SJCRH30 (cell line): ENCODE measurements at places on chromosomes 16 and 17.

DNA sequence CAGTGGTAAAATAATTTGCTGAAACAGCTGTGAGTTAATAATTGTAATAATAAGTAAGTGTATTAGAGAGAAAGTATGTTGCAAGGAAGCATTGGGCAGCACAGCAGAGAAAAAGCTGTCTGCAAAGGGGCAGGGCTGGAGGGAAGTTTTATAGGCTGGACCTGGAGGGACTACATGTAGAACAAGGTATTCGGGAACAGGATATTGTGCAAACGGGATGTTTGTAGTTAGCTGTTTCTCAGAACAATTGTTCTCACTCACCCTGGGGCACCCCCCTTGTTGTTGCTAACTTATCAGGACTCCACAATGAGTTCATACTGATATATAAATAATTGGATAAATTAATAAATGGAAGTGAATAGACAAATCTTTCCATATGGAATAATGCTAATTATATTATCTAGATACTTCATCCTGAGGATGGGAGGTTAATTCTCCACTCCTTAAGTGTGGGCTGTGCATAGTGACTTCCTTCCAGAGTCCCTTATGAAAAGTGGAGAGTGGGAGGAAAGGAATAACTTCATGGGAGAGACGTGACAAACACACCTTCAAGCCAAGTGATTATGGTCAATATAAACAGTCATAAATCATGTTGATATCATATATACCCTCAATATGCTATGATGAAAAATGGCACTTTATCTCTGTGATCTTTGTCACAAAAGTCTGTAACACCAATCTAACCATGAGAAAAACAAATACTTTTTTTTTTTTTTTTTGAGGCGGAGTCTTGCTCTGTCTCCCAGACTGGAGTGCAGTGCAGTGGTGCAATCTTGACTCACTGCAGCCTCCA lies 85.4 kb downstream of the PPM1E start:
- DNase-seq = no peak

DNA sequence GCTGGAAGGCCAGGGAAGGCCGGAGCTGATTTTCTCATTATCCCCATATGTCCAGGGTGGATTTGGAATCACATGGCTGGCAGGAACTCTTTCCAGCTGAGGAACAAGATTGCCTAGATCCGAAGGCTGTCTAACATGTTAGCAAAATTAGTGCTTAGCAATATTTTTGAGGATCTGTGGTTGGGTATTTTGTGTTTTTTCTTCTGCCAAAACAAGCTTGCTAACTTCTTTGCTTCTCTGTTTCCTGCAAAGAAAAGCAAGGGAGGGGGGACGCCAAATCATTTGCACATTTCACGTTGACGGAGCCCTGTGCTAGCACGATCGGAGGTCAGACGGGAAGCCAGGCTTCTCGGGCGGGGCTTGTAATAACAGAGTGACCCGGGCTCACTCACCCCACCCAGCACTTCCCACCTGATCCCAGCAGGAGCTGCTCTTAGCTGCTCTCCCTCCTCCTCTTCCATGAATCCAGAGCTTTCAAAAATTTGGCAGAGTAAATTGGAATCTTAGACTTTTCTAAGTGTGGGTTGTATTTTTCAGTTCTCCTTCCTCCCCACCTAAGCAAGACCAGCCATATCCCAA lies 33.3 kb upstream of the FOXF1 start:
- DNase-seq = no peak

DNA sequence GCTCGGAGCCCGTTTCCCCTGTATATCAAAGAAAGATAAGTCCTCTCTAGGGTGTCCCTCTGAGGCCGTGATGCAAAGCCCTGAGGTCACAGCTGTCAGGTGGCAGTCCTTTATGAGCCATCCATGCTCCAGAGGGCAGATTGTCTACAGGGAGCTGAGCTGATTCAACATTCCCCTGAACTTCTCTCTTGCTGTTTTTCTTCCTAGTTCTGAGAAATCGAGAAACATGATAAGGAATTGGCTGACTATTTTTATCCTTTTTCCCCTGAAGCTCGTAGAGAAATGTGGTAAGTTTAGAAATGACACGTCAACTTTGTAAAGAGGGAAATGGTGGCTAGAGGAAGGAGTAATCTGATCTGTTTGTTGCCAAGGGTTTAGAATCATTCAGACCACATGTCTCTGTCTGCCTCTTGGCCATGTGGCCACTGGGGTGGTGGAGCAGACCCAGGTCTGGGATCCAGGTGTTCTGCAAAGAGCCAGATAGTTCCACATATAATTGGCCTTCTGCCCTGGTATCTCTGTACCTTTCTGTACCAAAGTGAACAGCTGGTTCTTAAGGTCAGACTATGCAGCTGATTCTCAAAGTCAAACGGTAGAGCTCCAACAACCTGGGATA lies 3.5 kb downstream of the CTNS start:
- no peak for DNase-seq

- no peak for DNase-seq
These were observed 15.8 kb downstream of the GPRC5C start for GRCh38 chr17:74447628-74448159.

DNA sequence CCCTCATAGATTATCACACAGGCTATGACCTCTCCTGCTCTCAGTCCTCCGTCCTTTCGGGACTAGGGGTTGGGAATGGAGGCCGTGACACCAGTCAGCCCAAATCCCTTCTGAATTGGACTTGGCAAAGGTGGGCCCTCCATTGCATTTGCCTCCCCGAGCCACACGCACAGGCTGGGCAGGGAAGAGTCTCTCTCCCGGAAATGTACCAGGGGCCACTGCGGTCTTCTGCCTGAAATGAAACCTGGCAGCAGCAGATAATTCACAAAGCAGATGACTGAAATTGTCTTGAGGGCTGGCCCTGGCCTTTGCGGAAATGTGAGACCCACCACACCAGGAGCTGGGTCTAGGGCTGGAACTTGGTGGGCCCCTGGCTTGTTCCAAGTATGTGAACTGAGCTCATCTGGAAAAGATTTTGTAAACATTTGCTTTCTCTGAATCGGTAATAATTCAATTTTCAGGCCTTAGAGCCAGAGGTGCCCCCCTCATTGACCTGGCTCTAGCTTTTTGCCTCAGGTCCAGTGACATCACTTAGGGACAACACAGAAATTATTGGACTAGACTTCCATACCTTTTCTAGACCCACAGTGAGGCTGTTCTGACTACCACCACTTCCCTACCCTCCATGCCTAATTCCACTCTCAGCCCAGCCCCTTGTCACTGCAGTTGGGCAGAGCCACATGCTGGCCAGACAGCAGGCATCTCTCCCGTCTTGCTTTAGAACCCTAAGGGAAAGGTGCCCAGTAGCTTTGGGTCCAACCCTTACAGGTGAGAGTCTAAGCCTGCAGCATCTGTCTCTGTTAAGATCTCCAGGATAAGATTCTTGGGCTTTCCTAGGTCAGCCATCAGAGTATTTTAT lies 75.2 kb downstream of the CCDC182 start:
- no peak for DNase-seq
